ENCODE measurements at places on chromosomes 3 and 15.

DNA sequence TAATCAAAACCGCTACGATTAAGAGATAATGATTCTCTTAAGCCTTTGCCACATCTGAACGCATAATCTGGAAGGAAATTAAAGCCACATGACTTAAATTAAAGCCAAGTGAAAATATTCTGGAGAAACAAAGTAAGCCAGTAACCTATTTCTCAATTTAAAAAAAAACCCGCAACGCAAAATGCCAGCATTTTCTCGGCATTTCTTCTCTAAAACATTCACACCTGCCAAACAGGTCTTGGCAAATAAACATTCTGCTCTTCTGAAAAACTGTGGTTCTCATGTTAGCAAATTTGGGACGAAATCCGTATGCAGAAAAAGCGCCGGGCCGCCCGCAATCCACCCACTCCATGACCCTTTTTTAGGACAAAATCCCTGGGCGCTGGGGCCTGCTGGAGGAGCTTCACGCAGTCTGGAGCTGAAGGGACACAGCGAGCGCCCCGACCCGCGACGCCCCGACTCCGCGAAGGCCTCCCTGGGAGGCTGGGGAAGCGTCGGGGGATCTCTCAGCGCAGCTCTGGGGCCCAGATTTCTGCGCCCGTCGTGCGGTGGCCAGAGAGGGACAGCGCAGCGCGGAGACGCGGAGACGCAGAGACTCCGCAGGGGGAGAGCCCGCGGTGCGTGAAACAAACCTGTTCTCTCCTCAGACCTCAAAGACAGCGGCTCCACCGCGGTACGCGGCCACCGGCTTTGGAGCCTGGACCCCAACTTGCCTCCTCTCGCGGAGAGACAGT lies 471 bp downstream of the NKIRAS1 start:
- DNase-seq = no peak

DNA sequence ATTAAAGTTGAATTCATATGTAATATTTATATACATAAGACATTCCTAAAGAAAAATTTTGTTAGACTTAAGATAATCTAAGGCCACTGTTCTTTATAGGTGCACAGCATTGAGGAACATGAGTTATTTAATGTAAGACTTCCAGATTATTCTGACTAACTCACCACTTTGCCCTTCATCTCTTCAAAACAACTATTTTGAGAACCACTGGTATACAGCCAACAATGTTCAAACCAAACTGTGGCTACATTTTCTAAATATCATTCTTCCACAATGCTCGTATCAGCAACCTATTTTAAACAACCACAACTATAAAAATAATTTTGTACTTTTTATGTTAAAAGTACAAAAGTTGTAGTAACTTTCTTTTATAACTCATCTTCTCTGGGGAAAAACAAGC lies 199.8 kb upstream of the ALCAM start:
- DNase-seq = no peak

DNA sequence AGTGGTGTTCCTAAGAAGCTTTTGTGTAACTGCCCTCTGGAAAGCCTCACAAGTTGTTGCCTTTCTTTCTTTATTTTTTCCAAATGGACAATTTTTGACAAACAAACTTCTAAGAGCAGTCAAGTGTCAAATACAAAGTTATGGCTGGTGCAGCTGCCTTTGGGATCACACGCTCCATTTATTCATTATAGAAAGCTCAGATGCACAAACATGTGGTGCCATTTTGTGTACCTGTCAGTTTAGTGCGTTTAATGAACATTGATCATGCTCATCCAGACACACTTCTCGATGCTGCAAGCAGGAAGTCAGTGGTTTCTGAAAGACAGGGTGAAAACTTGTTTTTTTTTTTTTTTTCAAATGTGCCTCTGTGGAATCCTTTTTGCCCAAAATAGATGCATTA lies 324.5 kb downstream of the CNTN4 start:
- DNase-seq = no peak

DNA sequence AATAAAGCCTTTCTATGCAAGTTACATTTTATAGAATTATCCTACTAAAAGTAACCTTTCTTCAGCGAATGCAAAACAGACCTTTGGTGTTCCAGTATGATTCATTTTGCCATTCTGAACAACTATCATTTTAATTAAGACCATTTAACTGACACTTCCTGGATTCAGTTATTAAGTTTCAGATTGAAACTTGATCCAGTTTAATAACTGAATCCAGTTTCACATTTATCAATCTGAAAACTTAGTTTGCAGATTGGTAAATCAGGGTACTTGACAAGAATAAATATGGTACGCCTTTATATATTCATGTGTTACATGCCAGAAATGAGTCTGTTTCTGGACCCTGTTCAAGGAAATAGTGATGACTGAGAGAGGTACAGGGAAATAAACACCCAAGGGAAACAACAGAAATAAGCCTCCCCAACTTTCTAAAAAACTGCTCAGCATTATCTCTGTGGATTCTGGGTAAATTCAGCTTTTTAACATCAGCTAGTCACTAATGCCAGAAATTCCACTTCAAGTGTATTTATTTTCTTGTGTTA lies 23.3 kb upstream of the NFKBIZ start:
- no peak for DNase-seq

DNA sequence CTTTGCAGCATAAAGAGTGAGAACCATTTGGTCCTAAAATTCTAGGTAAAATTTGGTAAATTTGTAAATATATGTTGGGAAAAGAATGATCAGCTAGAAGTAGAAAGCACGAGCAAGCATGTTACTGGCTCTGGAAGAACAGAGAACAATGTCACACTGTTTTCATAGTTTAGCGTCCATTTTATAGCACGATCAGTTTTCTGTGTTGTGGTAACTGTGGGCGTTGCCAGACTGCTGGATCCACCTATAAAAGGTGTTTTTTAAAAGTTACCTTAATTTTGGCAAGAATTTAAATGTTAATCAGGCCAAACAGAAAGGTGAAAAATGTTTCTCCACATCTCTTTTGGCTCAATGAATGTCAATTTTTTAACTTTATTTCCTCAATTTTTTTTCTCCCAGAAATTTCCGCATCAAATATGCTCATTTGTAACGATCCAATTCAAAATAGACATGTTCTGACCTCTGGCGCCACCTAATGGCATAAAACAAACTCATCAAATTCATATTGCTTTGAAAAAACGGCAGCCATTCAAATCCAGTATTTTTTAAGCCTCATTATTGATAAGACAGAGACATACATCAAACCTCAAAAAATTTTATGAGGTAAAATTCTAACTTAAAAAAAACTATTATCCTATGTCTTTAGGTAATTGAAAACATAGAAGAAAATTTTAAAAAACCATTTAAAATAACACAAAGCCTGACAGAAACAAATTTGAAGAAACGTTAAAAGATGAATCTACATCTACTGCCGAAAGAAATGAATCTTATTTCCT lies 5.5 kb upstream of the GP5 start:
- DNase-seq = peak; percentile 64

GRCh38 chr3:51686056-51686455 lies 15.0 kb downstream of the TEX264 start:
- DNase-seq = no peak

DNA sequence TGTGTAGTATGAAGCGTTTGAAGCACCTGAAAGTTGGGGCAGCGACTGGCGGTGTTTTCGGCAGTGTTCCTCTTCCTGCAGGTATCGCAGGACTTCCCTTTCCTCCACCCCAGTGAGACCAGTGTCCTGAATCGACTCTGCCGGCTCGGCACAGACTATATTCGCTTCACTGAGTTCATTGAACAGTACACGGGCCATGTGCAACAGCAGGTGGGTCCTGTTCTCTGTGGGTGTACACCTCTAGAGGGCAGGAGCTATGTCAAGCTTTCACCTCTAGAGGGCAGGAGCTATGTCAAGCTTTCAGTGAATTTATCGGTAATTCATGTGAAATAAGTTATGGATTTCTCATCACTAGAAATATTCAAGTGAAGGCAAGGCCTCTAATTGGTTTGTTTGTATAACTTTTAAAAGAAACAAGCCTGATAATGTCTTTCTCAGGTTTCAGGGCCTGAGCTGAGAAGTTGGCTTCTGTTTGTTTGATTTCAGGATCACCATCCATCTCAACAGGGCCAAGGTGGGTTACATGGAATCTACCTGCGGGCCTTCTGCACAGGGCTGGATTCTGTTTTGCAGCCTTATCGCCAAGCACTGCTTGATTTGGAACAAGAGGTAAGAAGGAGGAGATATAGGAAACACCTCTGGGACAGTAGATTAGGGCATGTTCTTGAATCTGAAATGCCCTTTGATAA lies 5.3 kb downstream of the TUBGCP4 start:
- DNase-seq = peak; percentile 38

- no peak for DNase-seq
These were observed 37.6 kb upstream of the ANKRD34C start for GRCh38 chr15:79244876-79245275.
